Activated T-cell treated with anti-CD3 and anti-CD28 coated beads, Interleukin-2, amount 50 U/mL, for 72 hours (primary cell): ENCODE measurements at places on chromosomes 2 and 18. TPM values are rescaled to one million over a fixed set of nuclear protein-coding genes. Genes with fewer than 3 reads are reported as not detected.
A peak's percentile ranks its signal among the peaks of the same experiment; 100 is the strongest.

HOXD13 gene
- not detected for total RNA-seq

SNRNP27 gene
- total RNA-seq = 77.4 TPM

DUSP11 gene
- 35.1 TPM for total RNA-seq

RPRM gene
- not detected for total RNA-seq

PLCL1 gene
- total RNA-seq = 3.6 TPM

DPY30 gene
- total RNA-seq = 59.1 TPM

PAIP2B gene
- total RNA-seq = 5.3 TPM

CNRIP1 gene
- total RNA-seq = not detected

DNA sequence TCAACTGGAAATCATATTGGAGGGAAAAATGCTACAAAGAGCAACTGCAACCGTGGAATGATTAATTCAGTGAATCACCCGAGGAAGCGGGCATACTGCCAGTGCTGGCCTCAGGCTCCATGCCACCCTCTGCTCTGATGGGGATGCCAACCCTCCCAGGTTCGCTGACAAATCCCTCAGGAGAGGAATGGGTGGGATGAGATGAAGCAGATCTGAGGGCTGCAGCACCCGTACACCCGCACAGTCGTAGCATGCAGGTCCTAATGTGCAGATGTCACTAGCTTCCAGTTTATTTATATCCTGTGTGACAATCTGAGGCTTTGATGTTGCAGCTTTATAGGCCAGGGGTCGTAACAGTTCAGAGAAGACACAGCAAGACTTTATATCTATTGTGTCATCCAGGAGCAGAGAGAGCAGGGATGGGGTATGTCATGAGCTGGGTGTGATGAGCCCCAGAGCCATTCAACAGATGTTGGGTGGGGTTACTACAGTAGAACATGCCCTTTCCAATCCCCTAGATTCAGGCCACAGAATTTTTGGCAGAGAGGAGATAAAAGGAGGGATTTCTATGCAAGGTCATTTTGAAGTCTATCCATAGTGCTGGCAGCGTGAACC is 44.6 kb downstream of the DPP4 start:
- peaks cover 8% of the 10 kb centered on the region for H3K36me3 ChIP-seq
- H3K4me3 ChIP-seq = no peak overlapping the region
- peaks cover 21% of the 10 kb centered on the region for H3K4me1 ChIP-seq
- H3K27me3 ChIP-seq = no peaks in the 10 kb centered on the region
- H3K27ac ChIP-seq = peak overlapping the region; percentile 4
- no peak for DNase-seq

DNA sequence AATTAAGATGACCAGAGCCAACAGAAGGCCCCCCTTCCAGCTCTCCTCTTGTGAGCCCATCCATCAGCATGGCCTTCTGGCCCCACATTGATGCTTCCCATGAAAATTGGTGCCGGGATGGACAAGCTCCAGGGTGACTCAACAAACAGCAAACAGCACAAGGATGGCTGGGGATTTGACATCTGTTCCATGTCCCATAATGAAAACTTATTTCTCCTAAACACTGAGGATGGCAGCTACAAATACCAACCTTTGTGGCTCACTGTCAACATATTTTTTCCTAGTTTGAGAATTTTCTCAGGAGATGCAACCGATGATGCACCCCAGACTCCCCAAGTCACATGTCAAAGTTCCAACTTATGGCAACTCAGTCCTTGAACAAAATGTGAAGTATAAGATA is 169.6 kb upstream of the SIX2 start:
- no peaks in the 10 kb centered on the region for H3K4me1 ChIP-seq
- DNase-seq = no peak
- H3K4me3 ChIP-seq = no peak overlapping the region
- H3K27ac ChIP-seq = no peak overlapping the region
- no peaks in the 10 kb centered on the region for H3K36me3 ChIP-seq

DNA sequence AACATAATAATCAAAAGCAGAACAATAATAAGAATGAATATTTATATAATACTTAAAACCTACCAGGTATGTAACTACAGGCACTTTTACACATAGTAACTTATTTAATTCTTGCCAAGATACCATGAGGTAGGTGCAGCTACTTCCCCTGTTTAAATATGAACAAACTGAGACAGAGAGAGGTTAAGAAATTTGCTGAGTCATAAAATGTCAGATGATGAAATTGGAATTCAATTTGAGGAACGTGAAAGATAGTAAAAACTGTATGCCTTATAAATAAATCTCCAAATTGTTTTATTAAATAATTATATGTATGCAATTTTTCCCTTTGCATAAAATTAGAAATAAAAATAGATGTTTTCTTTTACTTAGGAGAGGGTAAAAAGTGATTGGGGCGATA is 1103.3 kb upstream of the NRXN1 start:
- no peaks in the 10 kb centered on the region for H3K36me3 ChIP-seq
- H3K27ac ChIP-seq = no peak overlapping the region
- no peak overlapping the region for H3K4me3 ChIP-seq
- DNase-seq = no peak

GRCh38 chr18:74784752-74785151 is 187.1 kb downstream of the ZNF407 start:
- no peak overlapping the region for H3K4me3 ChIP-seq
- H3K4me1 ChIP-seq = no peaks in the 10 kb centered on the region
- no peak for DNase-seq
- peak overlapping the region; percentile 24 for H3K27ac ChIP-seq
- H3K27me3 ChIP-seq = no peaks in the 10 kb centered on the region

DNA sequence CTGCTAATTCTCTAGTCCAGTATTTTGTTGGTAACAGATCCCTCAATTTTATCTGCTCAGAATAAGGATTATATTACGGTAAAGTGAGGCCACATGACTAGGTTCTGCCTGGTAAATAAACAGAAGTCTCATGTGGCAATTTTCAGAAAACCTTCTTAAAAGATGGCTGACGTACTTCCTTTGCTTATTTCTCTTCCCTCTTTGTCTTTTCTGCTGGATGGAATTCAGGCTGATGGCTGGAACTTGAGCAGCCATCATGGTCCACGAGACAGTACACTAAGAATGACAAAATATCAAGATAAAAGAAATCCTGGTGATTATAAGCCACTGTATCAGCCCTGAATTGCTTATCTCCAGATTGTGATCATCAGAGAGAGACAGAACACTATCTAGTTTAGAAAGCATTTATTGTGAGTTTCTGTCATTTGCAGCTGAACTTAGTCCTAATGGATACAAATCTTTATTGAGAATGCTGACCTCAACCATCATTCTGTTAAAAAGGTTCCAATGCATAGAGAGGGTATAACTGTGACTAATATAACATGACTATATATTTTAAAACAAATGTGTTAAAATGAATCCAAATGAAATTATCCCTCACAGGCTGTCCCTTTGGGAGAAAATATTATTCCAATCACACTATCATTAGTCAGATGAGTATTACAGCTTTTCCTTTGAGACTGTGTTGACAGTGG is 31.8 kb upstream of the SLC8A1 start:
- H3K4me1 ChIP-seq = no peaks in the 10 kb centered on the region
- no peaks in the 10 kb centered on the region for H3K27me3 ChIP-seq

DNA sequence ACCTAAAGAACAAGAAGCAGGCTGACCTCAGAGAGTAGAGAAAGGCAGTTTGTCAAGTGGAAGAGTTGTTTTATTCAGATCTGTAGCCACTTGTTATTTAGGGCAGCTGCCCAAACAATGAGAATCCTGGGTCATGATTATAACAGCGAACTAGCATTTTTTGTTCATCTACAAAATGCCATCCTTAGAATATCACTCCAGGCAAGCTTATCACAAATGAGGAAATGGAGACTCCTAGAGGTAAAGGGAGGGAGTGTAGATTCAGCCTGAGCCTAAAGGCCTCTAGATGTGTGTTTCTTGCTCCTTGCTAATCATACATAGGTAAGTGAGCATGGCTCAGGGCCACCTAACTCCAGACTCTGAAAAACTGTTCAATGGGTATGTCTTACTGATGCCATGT is 126.1 kb downstream of the HNMT start:
- peaks cover 2% of the 10 kb centered on the region for H3K36me3 ChIP-seq
- no peak overlapping the region for H3K27ac ChIP-seq
- H3K27me3 ChIP-seq = no peaks in the 10 kb centered on the region
- no peak overlapping the region for H3K4me3 ChIP-seq
- H3K4me1 ChIP-seq = no peaks in the 10 kb centered on the region
- DNase-seq = no peak

- H3K27me3 ChIP-seq = no peaks in the 10 kb centered on the region
- no peak for DNase-seq
- H3K4me1 ChIP-seq = peaks cover 43% of the 10 kb centered on the region
- H3K27ac ChIP-seq = no peak overlapping the region
Observed at GRCh38 chr18:58557008-58557435, 71.9 kb downstream of the ALPK2 start.

GRCh38 chr2:164655750-164656149 is 34.5 kb upstream of the GRB14 start:
- H3K27ac ChIP-seq = no peak overlapping the region
- H3K4me1 ChIP-seq = no peaks in the 10 kb centered on the region
- no peak overlapping the region for H3K4me3 ChIP-seq
- DNase-seq = no peak

DNA sequence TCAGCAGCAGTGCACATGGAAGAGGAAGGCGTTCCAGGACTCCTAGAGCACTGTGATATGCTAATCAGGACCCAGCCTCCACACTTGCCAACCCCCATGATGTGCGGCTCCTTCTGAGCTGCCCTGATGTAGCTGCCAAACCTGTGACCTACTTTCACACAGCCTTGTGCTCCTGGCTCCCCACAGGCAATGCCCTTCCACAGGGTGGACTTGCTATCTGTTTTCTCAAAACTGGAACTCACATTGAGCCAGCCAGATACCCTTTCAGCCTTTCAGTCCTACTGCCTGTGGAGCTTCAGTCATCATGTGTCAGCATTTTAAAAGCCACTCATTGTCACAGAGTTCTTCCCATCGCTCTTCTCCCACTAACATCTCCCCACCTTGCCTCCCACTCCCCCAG is 181.6 kb downstream of the AFF3 start:
- no peak overlapping the region for H3K4me3 ChIP-seq
- no peak overlapping the region for H3K27ac ChIP-seq
- H3K27me3 ChIP-seq = no peaks in the 10 kb centered on the region
- no peaks in the 10 kb centered on the region for H3K4me1 ChIP-seq

GRCh38 chr18:75937306-75937705 is 509.8 kb upstream of the SMIM21 start:
- no peaks in the 10 kb centered on the region for H3K27me3 ChIP-seq
- no peaks in the 10 kb centered on the region for H3K36me3 ChIP-seq
- no peak for DNase-seq
- no peak overlapping the region for H3K4me3 ChIP-seq
- H3K27ac ChIP-seq = no peak overlapping the region
